Breast epithelium (tissue), 4 donors: ENCODE measurements at places on chromosomes 1 and 21.
A peak's percentile ranks its signal among the peaks of the same experiment; 100 is the strongest.

DNA sequence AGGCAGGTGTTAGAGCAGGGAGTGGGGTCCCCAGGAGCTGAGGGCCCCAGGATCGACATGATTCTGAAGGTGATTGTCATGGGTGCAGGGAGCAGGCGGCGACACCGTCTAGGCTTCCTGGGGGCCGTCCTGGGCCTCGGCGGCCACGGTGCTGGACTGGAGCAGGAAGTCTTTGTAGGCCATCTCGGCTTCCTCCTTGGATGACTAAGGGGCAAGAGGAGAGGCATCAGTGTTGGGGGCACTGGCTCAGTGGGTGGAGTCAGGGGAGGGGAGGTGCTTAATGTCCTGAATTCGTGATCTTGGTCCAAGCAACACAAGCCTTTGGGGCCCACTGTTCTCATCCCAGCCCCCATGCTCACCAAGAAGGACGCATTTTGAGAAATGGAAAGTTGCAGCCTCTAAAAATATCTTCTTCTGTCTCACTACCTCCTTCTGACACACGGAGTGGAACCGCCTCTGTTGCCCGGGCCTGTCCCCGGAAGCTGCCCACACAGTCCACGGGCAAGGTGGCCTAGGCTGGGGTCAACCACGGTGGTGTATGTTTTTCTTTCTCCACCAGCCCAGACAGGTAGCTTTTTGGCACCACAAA, 8.6 kb upstream of the FCMR start:
- no peaks in the 10 kb centered on the region for H3K36me3 ChIP-seq
- no peak for DNase-seq
- peak overlapping the region; percentile 26 for H3K27ac ChIP-seq
- H3K4me3 ChIP-seq = no peak overlapping the region
- H3K27me3 ChIP-seq = no peaks in the 10 kb centered on the region
- H3K4me1 ChIP-seq = no peaks in the 10 kb centered on the region

GRCh38 chr1:46406881-46407608, 12.9 kb downstream of the FAAH start:
- H3K36me3 ChIP-seq = no peaks in the 10 kb centered on the region
- peak overlapping the region; percentile 56 for H3K4me3 ChIP-seq
- no peaks in the 10 kb centered on the region for H3K4me1 ChIP-seq
- no peak overlapping the region for H3K27ac ChIP-seq
- DNase-seq = no peak
- H3K27me3 ChIP-seq = no peaks in the 10 kb centered on the region

- no peaks in the 10 kb centered on the region for H3K36me3 ChIP-seq
- H3K27me3 ChIP-seq = no peaks in the 10 kb centered on the region
- no peaks in the 10 kb centered on the region for H3K4me1 ChIP-seq
- H3K4me3 ChIP-seq = no peak overlapping the region
- H3K27ac ChIP-seq = no peak overlapping the region
Measured at GRCh38 chr1:234889643-234890042, 239.0 kb downstream of the TOMM20 start.

GRCh38 chr1:46612937-46613660, 3.5 kb downstream of the MOB3C start:
- peak overlapping the region; percentile 42 for H3K27ac ChIP-seq
- peak overlapping the region; percentile 3 for H3K4me3 ChIP-seq
- no peaks in the 10 kb centered on the region for H3K36me3 ChIP-seq
- H3K4me1 ChIP-seq = no peaks in the 10 kb centered on the region
- no peak for DNase-seq

- no peaks in the 10 kb centered on the region for H3K36me3 ChIP-seq
- H3K27me3 ChIP-seq = peaks cover 98% of the 10 kb centered on the region
- peak within 1 kb of the TSS; percentile 82 for H3K27ac ChIP-seq
- H3K4me1 ChIP-seq = no peaks in the 10 kb centered on the region
- peak within 1 kb of the TSS; percentile 63 for H3K4me3 ChIP-seq
- no peak for DNase-seq
Measured at GRCh38 chr1:118988186-118989005, at the start of gene TBX15. TSS of gene TBX15 (minus strand) at chr1:118988343. CDS start at chr1:118987795, 548 bp downstream.

DNA sequence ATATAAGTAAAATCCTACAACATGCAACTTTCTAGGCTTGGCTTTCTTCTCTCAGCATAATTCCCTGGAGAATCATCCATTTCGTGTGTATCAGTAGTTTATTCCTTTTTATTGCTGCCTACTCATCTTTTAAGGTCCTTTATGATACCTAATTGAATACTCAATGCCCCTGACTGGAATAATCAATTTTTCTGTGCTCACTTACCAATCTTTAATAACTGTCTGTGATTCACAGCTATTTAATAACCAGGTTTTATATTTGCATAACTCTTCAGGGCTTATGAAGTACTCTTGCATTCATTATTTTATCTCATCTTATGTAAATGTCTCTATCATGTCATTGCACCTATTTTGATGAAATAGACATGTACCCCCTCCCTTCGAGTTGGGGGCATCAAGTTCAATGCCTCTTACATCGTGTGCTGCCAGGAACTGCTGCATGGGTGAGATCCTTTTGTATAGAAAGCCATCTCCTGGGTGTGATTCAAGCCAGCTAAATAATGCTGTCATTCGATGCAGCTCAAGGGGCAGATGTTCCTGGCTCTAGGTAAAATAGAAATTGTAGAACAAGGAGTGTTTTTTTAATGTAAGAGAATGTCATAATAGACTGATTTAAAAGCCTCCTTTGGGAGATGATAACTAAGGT, 222.7 kb downstream of the SLC35F3 start:
- H3K36me3 ChIP-seq = no peaks in the 10 kb centered on the region
- H3K27ac ChIP-seq = no peak overlapping the region
- no peaks in the 10 kb centered on the region for H3K4me1 ChIP-seq

- no peaks in the 10 kb centered on the region for H3K4me1 ChIP-seq
- H3K27me3 ChIP-seq = no peaks in the 10 kb centered on the region
- H3K4me3 ChIP-seq = no peak overlapping the region
- DNase-seq = no peak
- no peak overlapping the region for H3K27ac ChIP-seq
- H3K36me3 ChIP-seq = no peaks in the 10 kb centered on the region
Measured at GRCh38 chr1:42422737-42423136, 33.1 kb downstream of the ZMYND12 start.

DNA sequence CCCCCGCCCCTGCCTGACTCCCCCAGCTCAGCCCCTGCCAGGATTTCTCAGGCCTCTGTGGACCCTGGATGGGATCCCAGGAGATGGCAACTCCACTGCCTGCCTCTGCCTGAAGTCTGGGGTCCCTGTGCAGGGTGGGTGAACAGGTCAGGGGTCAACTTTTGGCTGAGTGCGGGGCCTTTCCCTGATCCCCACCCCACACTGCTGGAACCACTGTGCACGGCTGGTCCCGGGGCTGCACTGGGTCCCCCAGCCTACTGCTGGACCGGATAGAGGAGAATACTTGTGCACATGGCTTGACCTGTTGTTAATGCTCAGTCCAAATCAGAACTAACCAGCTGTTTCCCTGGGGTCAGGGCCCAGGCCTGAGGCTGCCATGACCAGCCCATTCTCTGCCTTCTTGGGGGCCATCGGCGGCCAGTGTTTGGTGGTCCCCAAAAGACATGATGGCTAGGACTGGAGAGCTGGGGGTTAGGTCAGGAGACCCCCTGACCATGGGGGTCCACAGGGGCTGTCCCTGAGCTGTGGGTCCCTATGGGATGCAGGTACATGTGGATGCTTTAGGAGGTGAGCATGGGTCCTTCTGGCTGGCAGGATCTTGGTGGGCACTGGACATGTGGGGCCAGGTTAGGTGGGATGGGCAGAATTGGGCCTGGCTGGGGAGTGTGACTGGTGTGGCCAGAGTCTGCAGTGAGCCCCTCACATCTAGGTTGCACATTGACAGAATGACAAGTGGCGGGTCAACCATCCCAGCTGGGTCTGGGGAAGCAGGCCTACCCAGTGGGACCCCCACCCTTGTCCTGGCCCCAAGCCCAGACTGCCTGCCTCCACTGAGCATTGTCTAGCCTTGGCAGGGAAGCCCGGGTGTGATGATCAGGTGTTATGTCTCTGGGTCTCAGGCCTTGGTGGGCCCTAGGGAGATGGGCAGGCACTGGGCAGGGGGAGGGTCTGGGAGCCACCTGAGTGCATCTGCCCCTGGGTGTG, 19.0 kb upstream of the ZNF678 start:
- H3K4me1 ChIP-seq = no peaks in the 10 kb centered on the region
- H3K27me3 ChIP-seq = no peaks in the 10 kb centered on the region
- no peak overlapping the region for H3K27ac ChIP-seq
- no peaks in the 10 kb centered on the region for H3K36me3 ChIP-seq
- H3K4me3 ChIP-seq = no peak overlapping the region

DNA sequence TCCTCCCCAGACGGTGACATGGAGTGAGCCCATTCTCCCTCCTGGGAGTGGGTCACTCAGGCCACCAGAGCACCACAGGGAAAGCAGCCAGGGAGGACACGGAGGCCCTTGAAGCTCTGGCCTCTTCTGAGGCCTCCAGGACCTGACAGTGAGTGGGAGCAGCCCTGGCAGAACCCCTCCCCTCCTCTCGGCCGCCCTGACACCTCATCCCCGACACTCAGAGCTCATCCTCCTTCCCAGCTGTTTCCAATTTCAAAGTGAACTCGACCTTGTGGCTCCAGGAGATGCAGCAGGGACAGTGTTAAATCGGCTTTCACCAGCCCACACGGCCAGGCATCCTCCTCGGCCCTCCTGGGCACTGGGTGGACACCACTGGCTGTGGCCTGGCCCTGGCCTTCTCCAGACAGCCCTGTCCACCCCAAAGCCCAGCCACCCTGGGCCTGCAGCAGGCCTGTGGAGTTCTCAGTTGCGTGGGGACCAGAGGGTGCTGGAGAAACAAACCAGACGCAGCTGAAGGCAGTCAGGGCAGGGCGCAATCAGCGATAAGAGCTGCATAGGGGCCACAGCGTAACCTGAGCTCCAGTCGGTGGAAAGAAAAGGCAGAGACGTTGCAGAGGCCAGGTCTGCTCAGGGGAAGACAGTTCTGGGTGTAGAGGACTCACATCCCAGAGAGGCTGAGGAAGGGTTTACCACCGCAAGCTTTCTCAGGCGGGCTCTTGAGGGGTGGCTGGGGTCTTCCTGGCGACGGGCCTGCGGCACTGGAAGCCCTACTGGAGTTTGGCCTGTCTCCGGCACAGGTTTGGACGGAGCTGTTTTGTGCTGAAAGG, 27.1 kb downstream of the FTCD start:
- no peaks in the 10 kb centered on the region for H3K4me1 ChIP-seq
- H3K27me3 ChIP-seq = no peaks in the 10 kb centered on the region
- H3K27ac ChIP-seq = no peak overlapping the region
- no peak for DNase-seq

DNA sequence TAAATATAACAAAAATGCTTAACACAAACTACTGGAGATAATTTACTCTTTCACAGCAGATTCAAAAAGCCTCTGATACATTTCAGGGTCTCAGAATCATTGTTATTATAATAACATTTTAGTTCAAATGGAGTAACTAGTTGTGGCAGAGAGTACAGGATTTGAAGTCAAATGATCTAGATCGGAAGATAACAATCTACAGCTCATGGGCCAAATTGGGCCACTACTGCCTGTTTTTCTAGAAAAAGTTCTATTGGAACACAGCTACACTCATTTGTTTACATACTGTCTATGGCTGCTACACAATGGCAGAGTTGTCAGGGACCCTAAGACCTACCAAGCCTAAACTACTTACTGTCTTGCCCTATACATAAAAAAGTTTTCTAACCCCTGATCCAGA, 63.6 kb downstream of the ELAVL4 start:
- H3K4me3 ChIP-seq = no peak overlapping the region
- no peak overlapping the region for H3K27ac ChIP-seq
- peaks cover 11% of the 10 kb centered on the region for H3K27me3 ChIP-seq
- no peaks in the 10 kb centered on the region for H3K4me1 ChIP-seq
- H3K36me3 ChIP-seq = no peaks in the 10 kb centered on the region
- no peak for DNase-seq

DNA sequence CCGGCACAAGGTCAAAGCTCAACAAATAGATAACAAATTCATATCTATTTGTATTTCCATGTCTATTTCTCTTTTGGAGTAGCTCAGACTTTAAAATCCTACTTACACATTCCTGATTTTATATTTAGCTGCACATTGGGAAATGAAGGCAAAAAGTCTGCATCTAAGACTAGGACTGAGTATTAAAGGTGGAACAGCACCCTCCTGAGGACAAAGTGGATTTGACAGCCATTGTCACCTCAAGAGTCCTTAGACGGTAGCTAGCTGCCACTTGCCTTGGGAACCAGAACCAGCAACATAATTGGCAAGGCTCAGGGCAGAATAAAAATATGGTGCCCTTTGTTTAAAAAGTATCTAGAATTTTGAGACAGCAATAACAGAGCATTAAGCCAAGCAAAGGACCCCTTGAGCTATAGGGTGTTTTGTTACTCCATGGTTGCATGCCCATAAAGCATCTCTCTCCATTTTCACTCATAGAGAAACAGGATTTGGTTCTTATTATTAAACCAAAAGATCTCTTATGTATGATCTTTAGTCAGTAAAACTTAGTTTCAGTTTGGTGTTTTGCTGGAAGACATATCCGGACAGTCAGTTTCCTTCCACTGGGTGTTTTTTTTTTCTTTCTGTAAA, 30.0 kb upstream of the SGIP1 start:
- DNase-seq = no peak
- no peaks in the 10 kb centered on the region for H3K36me3 ChIP-seq
- H3K4me3 ChIP-seq = no peak overlapping the region
- H3K4me1 ChIP-seq = no peaks in the 10 kb centered on the region
- H3K27ac ChIP-seq = no peak overlapping the region

- H3K27me3 ChIP-seq = no peaks in the 10 kb centered on the region
- H3K4me3 ChIP-seq = no peak overlapping the region
- H3K27ac ChIP-seq = no peak overlapping the region
- H3K36me3 ChIP-seq = no peaks in the 10 kb centered on the region
Measured at GRCh38 chr1:85373378-85373708, 91.6 kb downstream of the DDAH1 start.

DNA sequence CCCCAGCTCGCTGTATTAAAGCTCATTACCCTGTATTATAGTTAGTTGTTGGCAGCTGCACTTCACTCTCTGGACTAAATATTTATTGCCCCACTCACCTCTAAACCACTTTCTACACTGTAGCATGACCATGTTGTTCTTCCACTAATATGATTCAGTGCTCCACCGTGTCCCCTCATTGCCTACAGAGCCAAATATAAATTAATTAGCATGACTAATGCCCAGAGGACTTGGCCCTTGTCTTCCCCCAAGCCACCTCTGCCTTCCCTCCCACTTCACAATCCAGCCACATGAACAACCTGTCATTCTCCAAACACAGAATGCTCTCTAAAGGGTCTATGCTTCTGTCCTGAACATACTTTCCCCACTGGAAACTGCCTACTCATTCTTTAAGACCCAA, 276.5 kb downstream of the PLPP3 start:
- no peak overlapping the region for H3K27ac ChIP-seq
- DNase-seq = no peak
- H3K4me1 ChIP-seq = no peaks in the 10 kb centered on the region
- H3K27me3 ChIP-seq = no peaks in the 10 kb centered on the region
- no peak overlapping the region for H3K4me3 ChIP-seq
- H3K36me3 ChIP-seq = no peaks in the 10 kb centered on the region

DNA sequence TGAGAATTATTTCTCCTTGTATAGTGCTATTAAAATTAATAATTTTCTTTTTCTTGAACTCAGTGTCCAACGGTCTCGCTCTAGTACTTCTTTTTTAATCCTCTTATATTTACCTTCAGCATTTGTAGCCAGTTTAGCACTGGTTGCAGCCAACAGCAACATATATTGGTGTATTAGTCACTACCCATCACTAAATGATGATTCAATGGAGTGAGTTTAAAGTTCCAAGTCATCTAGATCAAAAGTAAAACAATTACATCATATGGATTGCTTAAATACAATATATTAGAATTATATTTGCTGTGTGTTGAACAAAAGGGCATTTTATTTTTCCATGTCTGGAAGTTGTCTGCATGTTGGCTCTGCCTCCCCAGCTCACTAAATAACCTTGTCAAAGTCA, 591.8 kb downstream of the ADGRL2 start:
- no peak for DNase-seq
- H3K27me3 ChIP-seq = no peaks in the 10 kb centered on the region
- no peaks in the 10 kb centered on the region for H3K4me1 ChIP-seq
- H3K27ac ChIP-seq = no peak overlapping the region
- H3K4me3 ChIP-seq = no peak overlapping the region
